ENCODE measurements at places on chromosomes 4 and X. TPM values are rescaled to one million over a fixed set of nuclear protein-coding genes. Genes with fewer than 3 reads are reported as not detected.
A peak's percentile ranks its signal among the peaks of the same experiment; 100 is the strongest.

The PIR gene
- total RNA-seq = 25.1 TPM

The PRRG3 gene
- total RNA-seq = 4.9 TPM

The PF4V1 gene
- not detected for total RNA-seq

The EPGN gene
- not detected for total RNA-seq

The FGFR3 gene
- total RNA-seq = 75.7 TPM

The SPARCL1 gene
- 0.17 TPM for total RNA-seq

The CFAP99 gene
- 0.35 TPM for total RNA-seq

The TCEAL8 gene
- total RNA-seq = 79.0 TPM

The GAGE12J gene
- total RNA-seq = not detected

The GLOD5 gene
- not detected for total RNA-seq

- no peak for DNase-seq
These were observed 17.4 kb upstream of the LNX1 start for GRCh38 chr4:53608649-53609048.

- DNase-seq = no peak
These were observed 104.6 kb downstream of the PDGFRA start for GRCh38 chr4:54333657-54334056.

- peak; percentile 89 for DNase-seq
These were observed 964 bp upstream of the HMGB2 start for GRCh38 chr4:173334891-173335752.

GRCh38 chr4:103499094-103499493 lies 220.7 kb downstream of the TACR3 start:
- no peak for DNase-seq

DNA sequence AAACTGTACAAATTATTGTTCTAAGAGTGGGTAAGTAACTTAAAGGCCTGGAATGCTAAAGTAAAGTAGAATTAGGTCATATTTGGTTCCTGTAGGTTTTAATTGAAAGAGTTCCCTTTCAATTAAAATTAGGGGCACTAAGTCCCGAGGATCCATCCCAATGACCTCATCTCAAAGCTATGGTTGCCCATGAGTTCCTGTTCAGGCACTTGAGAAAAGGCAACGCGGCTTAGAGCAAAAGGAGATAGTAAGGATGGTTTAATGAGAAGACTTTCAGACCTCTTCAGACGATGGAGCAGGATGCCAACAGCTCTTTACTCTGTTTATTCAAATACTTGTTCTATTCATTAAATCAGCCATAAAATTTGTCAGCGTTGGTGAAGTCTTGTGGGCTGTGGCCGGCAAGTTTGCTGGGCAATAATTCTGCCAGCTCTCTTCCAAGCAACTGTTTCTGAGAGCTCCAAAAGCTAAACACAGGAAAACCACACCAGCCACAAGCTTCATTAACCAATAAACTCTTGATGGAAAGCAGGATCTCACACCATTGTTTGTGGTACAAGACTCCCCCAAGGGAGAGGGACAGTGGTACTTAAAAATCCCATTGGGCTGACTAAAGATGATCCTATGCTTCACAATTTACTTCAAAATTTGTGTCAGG lies 167.4 kb downstream of the COL4A6 start:
- no peak for DNase-seq

DNA sequence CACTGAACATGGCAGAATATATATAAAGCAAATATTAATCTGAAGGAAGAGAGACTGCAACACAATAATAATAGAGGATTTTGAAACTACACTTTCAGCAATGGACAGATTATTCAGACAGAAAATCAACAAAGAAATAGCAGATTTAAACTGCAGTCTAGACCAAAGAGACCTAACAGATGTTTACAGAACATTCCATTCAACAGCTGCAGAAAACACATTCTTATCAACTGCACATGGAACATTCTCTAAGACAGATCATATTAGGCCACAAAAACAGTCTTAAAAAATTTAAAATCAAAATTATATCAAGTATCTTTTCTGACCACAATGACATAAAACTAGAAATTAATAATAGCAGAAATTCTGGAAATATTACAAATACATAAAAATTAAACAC lies 27.1 kb downstream of the CENPE start:
- DNase-seq = no peak

DNA sequence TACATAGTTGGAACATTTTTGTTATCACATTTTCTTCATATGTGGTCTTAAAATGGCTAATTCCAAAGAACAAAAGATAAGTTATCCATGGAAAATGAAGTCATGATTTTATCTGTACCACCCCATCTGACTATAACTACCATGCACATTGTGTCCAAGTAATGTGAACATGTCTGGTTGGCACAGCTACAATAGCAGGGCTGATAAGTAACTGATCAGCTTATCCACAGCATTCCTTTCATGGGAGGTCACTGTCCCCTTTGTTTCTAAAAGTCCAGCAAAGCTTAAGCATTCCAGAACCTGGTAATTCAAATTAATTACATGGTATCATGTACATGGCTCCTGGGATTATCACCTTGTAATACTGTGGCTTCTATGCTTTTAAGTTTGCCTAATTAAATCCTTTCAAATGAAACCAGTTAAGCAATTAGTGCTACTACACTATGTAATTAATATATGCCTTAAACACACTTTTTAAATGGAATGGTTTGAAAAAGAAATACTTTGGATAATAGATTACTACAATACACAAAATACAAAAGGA lies 21.1 kb upstream of the SORBS2 start:
- no peak for DNase-seq

- no peak for DNase-seq
These were observed 168.3 kb upstream of the HS3ST1 start for GRCh38 chr4:11596989-11597388.

DNA sequence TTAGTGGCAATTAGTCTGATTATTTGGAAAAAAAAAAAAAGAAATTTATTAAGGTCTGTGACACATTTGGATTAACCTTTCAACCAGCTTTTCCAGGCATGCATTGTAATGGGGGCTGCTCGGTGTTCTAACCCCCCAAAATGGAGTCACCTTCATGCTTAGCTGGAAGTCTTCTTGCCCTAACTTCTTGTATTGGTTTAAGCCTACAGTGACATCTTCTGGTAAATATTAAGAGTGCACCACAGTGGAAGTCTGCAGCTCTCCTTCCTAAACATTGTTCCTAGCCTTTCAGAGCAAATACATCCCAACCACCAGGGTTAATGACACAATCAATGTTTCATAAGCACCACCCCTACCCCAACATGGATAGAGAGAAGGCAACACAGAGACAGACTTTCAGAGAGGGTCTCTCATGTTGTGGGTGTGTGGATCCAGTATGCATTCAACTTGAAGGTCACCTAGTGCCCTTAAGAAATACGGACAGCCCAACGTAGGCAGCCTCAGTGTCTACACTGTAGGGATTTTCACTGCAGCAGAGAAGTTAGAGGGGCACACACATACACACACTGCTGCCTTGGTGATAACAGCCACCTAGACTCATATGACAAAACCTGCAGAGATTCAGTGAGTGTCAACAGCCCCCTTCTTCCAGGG lies 142.9 kb upstream of the MBNL3 start:
- DNase-seq = no peak

GRCh38 chr4:165345666-165346417 lies 18.4 kb downstream of the MSMO1 start:
- DNase-seq = no peak

- DNase-seq = no peak
These were observed 552.4 kb upstream of the MAGEB2 start for GRCh38 chrX:29662759-29663503.

GRCh38 chr4:185011408-185011807 lies 6.9 kb upstream of the HELT start:
- peak; percentile 71 for DNase-seq

GRCh38 chrX:118495958-118496762 lies 545 bp downstream of the DOCK11 start:
- peak; percentile 34 for DNase-seq

GRCh38 chr4:54678826-54679225 lies 21.1 kb downstream of the KIT start:
- no peak for DNase-seq

DNA sequence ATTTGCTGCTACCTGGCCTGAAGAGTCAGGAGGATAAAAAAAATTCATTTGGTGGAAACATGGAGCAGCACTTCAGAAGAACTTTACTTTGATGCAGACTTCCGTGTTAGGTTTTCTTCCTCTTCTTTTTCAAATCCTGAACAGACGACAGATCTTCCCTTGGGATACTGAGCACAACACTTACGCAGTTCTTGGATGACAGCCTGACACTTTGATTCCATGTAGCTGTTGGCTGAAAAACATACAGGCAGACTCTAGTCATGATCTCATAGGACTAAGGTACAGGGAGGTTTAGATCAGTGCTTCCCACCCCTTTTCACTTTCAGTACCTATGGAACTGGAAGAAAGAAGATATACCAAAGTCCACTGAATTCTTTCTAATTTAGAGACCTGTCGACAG lies 9.2 kb downstream of the CMC4 start:
- no peak for DNase-seq

- no peak for DNase-seq
These were observed 15.6 kb upstream of the ADH5 start for GRCh38 chr4:99104153-99104552.

GRCh38 chrX:16136080-16136479 lies 12.7 kb downstream of the GRPR start:
- DNase-seq = no peak

DNA sequence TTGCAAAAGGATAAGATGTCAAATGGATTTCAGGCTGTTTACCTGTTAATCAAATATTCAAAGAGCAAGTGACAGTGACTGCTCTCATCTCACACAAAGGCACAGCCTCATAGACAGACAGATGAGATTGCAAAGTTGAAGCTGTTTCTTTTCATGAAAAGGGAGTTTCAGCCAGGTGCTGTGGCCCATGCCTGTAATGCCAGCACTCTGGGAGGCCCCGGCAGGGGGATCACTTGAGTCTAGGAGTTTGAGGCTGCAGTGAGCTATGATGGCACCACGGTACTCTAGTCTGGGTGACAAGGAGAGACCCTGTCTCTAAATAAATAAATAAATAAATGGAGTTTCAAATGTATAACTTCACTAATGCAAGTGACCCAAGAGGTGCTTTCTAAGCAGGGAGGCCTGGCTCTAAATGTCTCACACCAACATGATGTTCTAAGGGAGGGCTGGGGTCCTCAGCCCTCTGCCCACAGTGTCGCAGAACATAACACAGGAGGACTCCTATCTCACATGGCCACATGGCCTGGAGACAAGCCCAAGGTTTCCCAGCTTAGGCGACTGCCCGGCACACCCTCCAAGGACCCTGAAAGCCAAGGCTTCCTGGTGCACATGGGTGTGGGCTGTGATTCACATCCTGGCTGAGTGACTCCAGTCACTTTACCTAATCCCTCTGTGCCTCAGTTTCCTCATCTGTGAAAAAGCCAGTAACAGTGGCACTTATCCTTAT lies 26.8 kb downstream of the PPP2R2C start:
- no peak for DNase-seq

DNA sequence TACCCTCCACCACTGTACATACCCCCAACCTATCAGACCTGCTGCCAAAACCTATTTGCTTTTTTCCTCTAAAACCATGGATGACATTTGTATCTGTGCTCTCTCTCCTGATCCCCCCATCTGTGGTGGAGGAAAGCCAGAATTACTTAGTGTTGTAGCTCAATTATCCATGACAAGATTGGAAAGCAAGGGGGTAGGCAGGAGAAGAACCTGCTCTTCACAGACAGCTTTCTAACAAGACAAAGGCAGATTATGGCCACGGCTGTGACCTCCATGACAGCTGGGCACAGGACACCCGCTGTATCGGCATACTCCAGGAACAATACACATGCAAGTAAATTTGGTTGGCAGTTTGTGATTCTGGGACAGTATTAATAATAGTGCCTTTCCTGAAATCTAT lies 186.7 kb downstream of the ENOX2 start:
- DNase-seq = no peak

DNA sequence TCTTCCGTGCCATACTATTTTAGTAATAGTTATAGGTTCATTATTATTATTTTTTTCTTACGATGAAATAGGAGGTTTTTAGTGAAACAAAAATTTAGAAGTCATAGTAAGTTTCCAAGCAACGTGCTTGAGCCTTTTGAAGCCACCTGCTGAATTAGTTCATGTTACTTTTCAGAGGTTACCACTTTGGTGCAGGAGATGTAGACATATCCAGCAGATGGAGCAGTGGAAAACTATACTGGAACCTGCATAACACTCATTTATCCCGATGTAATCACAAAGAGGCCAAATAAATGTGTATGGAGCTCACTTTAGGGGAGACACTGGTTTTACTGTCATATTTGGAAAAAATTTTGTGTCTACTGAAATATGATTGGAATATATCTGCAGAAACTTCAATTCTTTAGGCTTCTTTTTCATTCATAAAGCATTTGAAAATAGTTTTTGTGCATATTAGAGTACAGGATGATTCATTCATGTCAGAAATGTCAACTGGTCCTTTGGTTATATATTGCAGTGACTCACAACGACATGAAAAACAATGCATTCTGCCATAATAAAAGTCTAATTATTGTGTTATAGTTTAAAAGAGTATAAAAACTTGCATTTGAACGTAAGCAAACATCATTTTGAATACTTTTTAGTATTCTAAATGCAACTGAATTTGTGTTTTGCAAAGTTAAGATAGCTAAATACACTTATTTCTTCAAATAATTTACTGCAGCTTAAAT lies 2182.9 kb upstream of the TENM3 start:
- DNase-seq = no peak

DNA sequence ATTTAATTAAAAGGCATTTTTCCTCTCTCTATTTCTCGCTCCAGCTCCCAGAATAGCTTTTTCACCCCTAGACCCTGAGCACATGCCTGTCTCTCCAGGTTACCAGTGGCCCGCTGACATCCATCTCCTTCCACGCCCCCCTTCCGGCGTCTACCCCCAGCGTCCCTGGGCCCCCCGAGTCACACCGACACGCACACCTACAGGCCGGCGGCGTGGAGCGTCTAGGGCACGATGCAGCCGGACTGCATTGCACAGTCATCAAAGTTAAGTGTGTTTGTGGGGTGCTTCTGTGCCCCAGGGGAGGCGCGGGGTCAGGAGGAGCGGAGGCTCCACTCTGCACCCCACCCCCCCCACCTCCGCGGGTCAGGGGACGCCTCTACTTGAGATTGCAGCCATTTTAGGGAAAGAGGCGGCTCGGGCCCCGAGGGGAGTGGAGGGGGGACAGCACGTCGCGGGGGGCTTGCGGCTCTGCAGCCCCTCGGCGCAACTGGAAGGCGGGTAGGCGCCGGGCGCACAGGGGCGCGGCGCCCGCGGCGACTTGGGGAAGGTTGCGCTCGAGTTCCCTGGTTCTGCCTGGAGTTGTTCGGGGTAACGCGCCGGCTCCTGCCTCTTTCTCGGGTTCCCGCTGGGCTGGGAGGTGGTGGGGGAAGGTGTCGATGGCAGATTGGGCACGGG lies 112.7 kb downstream of the DHX15 start:
- DNase-seq = peak; percentile 58
